Amniotic stem cell (primary cell): ENCODE measurements at places on chromosomes 13 and 19.

- no peak for DNase-seq
These were observed 576.8 kb downstream of the UQCRFS1 start for GRCh38 chr19:28636016-28636629.

DNA sequence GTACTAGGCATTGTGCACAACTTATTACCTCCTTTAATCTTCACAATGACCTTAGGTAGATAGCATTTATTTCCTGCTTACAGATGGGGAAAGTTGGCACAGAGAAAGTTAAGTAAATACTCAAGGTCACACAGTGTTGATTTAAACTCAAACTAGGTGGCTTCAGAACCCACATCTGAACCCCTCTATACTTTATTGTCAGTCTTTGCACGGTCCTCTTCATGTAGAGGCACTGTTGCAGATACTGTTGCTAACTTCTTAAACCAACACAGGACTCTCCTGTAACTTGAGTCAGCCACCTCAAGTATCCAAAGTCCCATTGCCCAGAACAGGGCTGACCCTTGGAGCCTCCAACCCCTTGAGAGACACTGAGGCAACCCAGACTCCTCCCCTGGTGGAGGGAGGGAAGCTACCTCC, 48.8 kb downstream of the FRY start:
- DNase-seq = no peak

GRCh38 chr13:67642657-67643056, 412.5 kb upstream of the PCDH9 start:
- no peak for DNase-seq

GRCh38 chr13:99421271-99421670, 80.0 kb upstream of the TM9SF2 start:
- DNase-seq = no peak

DNA sequence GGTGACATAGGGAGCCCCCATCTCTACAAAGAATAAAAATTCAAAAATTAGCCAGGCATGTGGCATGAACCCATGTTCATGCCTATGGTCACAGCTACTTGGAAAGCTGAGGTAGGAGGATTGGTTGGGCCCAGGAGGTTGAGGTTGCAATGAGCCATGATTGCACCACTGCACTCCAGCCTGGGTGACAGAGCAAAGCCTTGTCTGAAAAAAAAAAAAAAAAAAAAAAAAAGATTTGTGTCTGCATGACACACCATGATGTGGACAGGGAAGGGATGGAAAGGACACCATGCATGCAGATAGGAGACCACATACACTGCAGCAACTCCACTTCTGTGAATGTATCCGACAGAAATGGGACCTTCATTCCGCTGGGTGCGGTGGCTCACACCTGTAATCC, 34.0 kb upstream of the HOMER3 start:
- no peak for DNase-seq

GRCh38 chr13:36133950-36134626, 2.9 kb upstream of the DCLK1 start:
- no peak for DNase-seq

DNA sequence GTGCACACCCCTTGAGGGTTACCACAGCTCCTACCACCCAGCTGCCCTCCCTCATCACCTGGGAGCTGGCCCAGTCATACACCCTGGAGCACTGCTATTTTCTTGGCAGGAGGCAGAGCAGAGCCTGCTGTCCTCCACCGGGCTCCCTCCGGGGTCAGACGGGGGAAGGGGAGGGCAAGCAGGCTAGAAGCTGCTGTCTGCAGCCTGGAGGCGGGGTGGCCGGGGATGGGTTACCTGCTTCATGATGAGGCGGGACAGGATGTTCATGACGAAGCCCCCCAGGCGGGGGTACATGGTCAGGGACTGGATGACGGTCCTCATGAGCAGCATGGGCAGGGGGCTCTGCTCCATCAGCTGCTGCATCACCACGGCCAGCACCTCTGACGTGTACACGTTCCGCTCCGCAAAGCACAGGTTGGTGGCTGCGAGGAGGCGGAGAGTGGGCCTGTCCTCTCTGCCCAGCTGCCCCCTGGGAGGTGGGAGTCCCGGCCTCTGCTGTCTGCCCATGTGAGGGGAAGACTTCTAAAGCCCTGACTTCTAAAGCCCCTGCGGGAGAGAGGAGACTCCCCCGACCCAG, 2.7 kb upstream of the RSPH6A start:
- DNase-seq = no peak

- no peak for DNase-seq
These were observed 2.5 kb downstream of the PROZ start for GRCh38 chr13:113160983-113161382.

DNA sequence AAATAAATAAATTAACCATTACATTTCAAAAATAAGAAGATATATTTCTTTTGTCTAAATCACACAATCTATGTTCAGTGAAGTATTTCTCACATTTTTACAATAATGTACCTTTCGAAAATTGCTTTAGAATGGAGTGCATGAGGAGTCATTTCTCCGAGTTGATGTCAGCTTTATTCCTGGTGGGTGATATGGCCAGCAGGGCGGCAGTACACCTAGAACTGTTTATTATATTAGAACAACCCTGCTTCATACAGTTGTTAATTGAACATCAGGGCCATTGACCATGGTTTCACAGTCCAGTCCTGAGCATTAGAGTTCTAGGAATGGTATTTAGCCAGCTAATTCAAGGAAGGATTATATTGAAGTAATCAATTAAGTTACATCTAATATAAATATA, 696.3 kb upstream of the SLC10A2 start:
- no peak for DNase-seq

DNA sequence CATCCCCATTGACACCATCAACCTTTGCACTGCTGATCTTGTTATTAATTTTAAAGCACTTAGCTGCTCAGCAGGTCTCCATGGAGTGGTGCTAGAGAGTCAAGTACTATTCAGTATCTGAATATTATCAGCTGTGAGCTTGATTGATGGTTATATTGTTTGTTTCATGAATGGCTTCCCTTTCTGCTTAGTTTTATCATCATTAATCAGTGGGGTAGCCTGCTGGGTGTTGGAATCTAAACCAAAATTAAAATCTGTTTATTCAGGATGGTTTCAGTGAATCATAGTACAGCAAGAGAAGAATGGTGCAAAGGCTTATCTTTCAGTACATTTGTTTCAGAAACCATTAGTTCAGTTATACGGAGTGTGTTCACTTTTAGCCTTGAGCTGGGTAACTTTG, 42.5 kb upstream of the SCEL start:
- no peak for DNase-seq

DNA sequence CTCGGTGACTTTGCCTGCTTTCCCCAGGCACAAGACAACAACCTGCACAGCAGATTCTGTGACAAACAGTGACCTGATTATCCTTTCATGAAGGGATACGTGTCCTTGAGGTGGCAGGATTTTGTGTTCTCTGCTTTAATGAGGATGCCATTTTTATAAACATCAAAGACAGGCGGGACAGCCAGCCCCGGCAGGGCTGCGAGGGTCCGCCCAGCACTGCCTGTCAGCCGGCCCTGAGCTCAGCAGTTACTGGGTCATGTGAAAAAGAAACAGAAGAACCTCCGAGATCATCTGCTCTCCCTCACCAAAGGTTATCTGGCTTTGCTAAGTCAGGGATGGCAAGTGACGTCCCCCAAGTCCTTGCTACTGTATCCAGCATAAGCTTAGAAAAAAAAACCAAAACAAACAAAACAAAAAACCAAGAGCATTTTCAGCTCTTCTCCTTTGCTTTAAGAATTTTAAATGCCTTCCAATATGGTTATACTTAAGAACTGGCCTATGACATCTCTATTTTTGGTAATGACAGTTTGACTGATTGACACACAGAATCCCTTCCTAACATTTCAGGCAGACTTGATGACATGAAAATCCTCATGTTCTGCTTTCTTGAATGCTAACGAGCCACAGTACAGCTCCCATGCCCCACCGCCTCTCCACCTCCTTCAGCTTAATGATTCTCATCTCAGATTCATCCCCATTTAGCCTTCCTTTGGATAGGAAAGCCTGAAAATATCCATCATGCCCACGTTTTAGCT, 666.6 kb upstream of the ARGLU1 start:
- no peak for DNase-seq
